ENCODE measurements at places on chromosomes 3 and 15. TPM values are rescaled to one million over a fixed set of nuclear protein-coding genes. Genes with fewer than 3 reads are reported as not detected.

FRMD5 gene
- polyA plus RNA-seq, result 0.30 TPM

AP3B2 gene
- polyA plus RNA-seq, result 0.35 TPM

GABRG3 gene
- not detected for polyA plus RNA-seq

OXNAD1 gene
- polyA plus RNA-seq, result 9.4 TPM

PRR20G gene
- not detected for polyA plus RNA-seq

CTNNB1 gene
- 45.7 TPM for polyA plus RNA-seq

IL17RB gene
- polyA plus RNA-seq, result 0.48 TPM

GOLGA6A gene
- not detected for polyA plus RNA-seq

EIF5A2 gene
- polyA plus RNA-seq, result 5.9 TPM

GPR62 gene
- polyA plus RNA-seq, result not detected

DISP2 gene
- 0.19 TPM for polyA plus RNA-seq

CNTN3 gene
- not detected for polyA plus RNA-seq

ROPN1 gene
- not detected for polyA plus RNA-seq

SCAANT1 gene
- polyA plus RNA-seq, result not detected

ARGFX gene
- polyA plus RNA-seq, result not detected

KBTBD13 gene
- polyA plus RNA-seq, result not detected

RLBP1 gene
- polyA plus RNA-seq, result not detected

P2RY13 gene
- polyA plus RNA-seq, result 0.46 TPM

RARB gene
- 0.21 TPM for polyA plus RNA-seq

ARL14 gene
- 1.4 TPM for polyA plus RNA-seq

LRRC34 gene
- polyA plus RNA-seq, result 0.60 TPM
